Kidney capillary endothelial cell (primary cell): ENCODE measurements at places on chromosomes 13 and 19.
A peak's percentile ranks its signal among the peaks of the same experiment; 100 is the strongest.

- no peak for DNase-seq
These were observed 49.5 kb upstream of the SIN3B start for GRCh38 chr19:16779539-16780163.

- no peak for DNase-seq
These were observed 489.5 kb upstream of the SPRY2 start for GRCh38 chr13:80830431-80830830.

DNA sequence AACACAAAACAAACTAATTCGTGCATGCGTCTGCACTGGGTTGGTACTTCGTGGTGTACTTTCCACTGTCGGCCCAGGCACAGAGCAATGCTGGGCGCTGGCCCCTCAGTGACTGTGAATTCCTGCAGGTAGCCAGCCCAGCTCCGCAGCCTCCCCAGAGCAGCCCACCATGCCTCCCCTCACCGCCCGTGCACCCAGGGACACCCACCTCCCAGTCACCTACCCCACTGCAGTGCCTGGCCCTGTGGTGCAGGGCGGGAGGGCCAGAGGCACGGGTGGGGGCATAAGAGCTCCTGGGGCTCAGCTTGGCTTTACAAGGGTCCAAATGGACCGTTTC lies 93.1 kb upstream of the ZNF507 start:
- DNase-seq = no peak

DNA sequence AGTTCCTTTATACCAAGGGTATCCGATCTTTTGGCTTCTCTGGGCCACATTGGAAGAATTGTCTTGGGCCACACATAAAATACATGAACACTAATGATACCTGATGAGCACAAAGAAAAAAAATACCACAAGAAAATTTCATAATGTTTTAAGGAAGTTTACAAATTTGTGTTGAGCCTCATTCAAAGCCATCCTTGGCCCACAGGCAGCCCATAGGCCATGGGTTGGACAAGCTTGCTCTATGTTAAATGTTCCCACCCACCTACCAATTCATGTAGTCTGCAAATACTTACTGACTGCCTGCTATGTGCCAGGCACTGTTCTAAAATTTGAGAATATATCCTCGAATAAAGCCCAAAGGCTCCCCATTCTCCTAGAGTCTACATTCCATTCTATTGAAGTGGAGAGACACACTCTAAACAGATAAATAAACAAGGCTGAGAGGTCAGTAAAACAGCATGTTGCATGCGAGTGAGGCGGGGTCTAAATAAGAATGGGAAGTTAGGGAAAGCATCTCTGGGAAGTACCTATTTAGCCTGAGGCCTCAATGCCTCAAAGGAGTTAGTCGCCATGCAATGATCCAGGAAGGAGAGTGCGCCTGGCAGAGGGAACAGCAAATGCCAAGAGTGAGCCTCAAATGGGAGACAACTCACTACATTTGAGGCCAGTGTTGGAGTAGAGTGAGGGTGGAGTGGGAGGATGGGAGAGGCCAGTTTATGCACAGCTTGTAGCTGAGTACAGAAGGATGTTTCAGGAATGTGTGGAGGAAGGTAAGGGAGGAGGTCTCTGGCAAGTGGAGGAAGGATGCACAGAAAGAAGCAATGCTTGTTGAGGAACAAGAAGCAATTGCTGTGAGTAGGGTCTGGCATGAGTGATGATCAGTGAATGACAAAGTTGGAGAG lies 52.5 kb upstream of the CLDN10 start:
- no peak for DNase-seq

GRCh38 chr19:11465600-11465999 lies 15.2 kb downstream of the ELAVL3 start:
- no peak for DNase-seq

DNA sequence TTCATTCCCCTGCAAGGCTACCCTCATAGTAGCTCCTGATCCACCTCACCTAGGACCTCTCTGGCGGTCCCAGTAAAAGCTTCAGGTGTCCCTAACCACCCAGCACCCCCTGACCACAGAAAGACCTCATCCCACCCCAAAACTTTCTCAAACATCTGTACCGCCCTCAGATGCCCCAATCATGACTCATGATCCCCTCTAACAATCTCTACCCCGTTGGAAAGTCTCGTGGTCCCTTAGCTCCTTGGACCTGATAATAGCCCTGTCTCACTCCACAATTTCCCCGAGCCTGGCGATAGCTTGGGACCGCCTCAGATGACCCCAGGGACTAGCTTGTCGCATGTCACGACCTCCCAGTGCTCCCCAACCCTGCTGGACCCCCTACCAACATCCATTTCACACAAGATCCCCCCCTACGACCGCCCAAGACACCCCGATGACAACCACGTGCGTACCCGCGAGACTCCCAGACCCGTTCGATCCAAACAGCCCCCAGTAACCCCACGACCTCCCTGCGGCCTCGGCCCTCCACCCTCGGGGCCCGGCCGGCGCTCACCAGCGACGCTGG lies 450 bp downstream of the NDUFA11 start:
- peak; percentile 14 for DNase-seq

DNA sequence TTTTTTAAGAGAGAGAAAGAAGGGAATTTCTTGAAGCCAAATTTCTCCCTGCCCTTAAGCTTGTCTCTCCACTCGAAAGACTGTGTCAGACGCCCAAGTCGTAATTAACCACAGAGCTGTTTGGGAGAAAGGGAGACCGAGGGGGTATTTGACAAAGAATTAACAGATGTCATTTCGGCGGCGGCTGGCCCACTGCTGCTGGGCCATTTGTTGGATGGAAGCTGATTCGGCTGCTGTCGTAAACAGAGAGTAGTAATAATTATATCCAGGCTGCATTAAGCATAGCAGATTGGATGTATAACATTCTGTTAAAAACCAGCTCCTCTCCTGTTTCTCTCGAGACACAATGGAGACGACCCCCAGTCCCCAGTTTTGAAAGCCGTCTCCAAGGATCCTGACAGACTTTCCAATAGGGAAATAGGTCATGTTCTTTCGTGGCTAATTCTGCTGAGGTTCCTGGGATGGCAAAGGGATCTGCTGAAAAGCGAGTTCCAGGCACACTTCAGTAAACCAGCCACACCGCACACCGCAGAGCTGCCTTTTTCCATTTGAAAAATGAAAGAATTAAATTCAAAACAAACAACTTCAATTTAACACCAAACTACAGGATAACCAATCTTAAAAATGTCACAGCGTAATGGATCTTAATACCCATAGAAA lies 71.5 kb downstream of the KCTD15 start:
- DNase-seq = no peak

DNA sequence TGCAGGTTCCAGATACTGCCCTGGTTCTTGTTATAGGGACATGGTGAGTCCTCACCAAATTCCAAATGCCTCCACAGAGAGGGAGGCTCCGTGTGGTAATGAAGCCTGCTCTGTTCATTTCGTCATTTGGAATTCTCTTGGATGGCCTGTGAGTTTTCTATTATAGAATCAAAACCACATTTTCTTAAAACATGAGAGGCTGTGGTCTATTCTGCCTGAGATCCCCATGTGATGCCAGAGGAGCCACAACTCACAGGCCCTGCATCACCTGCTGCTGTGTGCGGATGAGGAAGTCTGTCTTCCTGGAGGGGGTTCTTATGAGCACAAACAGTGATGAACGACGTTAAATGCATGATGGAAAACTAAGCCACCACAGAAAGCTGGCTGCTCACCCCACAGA lies 264.4 kb downstream of the UQCRFS1 start:
- DNase-seq = no peak

GRCh38 chr13:20769834-20770233 lies 3.9 kb downstream of the EEF1AKMT1 start:
- DNase-seq = no peak

GRCh38 chr13:26785838-26786630 lies 25.4 kb upstream of the GPR12 start:
- DNase-seq = peak; percentile 2

DNA sequence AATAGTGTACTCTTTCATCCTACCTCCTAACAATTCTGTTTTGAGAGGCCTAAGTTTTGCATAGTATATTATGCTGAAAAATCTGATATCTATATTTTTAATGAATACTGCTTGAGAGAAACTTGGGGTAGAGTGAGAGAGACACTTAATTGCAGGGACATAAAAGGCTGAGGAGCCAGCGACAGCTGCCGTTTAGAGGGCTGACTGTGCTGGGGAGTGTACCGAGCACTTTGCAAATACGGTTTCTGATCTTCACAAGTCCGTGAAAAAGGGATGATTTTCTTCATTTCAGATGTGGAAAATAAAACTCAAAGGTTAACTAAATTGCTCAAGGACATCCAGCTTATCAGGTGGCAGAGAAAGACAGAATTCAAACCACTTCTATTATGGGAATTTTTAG lies 97.4 kb downstream of the CAB39L start:
- DNase-seq = no peak

- DNase-seq = no peak
These were observed 108.6 kb downstream of the COL4A2 start for GRCh38 chr13:110415669-110416068.

DNA sequence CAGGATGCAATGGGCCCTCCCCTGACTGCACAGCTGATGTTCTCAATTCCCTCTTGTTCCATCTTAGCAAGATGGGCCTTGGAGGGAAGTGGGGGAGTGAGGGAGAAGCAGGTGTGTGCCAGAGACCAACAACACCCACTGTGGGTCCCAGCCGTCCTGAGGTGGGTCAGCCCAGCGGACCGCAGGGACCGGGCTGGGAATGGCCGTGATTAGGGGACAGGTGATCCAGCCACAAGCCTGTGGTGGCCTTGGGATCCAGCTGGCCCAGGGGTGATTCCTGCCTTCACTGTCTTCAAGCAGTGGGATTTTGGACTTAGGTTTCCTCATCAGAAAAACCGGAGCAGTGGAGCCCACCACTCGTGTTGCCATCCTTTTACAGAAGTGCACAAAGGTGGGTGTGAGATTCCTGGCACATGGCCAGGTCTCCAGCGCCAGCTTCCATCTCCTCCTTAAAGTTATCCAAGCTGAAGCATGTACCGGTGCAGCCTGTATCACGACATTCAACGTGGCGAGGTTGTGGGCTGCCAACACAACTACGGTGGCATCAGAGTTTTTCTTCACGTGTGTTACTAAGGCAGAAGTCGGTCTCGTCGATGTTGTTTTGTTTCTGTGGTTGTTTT lies 9.0 kb upstream of the ATP11A start:
- DNase-seq = no peak

GRCh38 chr13:25766576-25766975 lies 285.2 kb downstream of the SHISA2 start:
- no peak for DNase-seq

GRCh38 chr19:15180451-15181390 lies 20.1 kb downstream of the NOTCH3 start:
- DNase-seq = no peak

DNA sequence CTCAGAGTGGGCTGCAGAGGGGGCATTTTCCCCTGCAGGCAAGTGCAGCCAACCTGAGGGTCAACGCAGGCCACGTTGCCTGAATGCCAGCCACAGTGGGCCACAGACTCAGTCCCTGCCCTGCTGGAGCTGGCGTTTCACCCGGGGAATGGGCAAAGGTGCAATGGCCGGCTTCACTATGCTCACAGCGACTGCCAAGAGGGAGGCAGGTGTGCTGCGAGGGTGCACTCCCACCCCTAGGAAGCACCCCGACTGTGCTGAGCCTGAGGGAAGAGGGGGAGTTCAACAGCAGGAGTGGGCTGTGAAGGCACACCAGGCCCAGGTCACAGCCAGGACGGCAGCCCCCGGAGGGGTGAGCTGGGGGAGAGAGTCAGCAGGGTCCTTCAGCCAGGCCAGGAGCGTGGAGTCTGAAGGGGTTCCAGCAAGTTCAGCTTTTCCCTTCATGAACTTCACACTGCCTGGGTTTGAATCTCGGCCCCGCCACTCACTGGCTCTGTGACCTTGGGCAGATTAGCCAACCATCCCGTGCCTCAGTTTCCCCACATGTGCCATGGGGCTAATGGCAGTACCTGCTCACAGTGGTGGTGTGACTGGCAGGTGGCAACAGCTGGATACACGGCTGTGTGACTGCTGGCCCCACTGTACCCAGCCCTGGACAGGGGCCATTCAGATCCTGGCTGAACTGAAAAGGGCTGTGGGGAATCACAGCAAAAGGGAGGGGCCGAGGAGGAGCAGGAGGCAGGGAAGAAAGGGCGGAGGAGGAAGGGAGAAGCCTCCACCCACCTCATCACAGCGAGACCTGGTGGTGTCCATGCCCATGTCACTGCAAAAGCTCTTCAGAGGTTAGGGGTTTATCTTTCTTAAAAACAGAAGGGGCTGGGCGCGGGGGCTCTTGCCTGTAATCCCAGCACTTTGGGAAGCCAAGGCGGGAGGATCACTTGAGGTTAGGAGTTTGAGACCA lies 7.6 kb downstream of the TRAPPC6A start:
- DNase-seq = no peak

GRCh38 chr19:42352301-42353259 lies 27.1 kb downstream of the MEGF8 start:
- no peak for DNase-seq

DNA sequence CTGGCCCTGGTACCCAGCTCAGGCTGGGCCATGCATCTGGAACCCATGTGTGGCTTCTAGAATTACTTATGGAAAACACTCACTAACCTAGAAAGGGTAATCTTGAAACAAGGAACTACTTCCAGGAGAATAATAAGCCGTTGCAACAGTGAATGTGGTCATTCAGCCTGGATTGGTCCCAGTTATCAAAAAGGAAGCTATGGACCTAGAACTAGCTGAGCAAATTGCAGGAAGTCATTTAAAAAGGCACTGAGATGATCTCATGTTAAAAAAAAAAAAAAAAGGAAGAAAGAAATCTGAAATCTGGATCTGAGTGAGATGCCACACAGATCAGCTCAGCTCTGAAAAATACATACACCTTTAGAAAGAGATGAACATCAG lies 59.6 kb downstream of the DCT start:
- no peak for DNase-seq

- no peak for DNase-seq
These were observed 63.1 kb upstream of the FRY start for GRCh38 chr13:31968473-31968872.

- no peak for DNase-seq
These were observed 7.0 kb upstream of the RCN3 start for GRCh38 chr19:49520705-49521319.

GRCh38 chr19:17337675-17338432 lies 501 bp downstream of the GTPBP3 start:
- DNase-seq = no peak

DNA sequence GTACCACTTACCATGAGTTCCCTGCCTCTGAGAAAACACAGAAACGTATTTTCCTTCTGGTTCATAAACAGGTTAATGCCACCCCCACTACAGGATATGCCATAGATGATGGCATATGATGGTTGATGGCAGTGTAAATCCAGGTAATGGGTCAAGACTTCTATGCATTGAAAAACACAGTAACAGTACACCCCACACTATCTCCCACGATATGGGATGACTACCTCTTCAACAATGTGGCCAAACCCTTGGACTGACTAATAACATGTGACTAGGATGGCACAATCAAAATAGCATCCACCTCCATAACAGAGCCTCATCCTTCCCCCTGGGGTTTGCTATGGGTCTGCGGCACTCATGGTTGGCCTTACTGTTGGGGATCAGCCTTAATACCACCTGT lies 22.0 kb downstream of the ZNF235 start:
- DNase-seq = no peak

DNA sequence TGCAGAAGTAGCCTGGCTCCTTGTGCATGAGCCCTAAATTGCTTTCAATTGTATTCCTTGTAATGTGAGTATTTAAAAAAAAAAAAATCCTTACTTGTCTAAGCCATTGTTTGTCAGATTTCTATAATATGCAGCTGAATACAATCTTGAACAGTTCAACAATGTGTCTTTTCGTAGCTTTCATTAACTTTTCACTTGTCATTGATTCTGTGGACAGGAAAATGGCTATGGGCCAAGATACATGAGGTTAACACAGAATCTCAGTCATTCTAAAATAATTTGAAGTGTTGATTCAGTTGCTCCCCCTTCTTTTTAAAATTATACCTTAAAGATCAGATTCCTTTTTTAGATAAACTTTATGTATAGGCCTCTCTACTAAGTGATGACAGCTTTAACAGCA lies 395.8 kb upstream of the KLF12 start:
- DNase-seq = no peak
